Gastroesophageal sphincter (tissue), 4 donors: ENCODE measurements at places on chromosomes 16 and 17.
A peak's percentile ranks its signal among the peaks of the same experiment; 100 is the strongest.

- no peak for ATAC-seq
Measured at GRCh38 chr17:3777366-3778120, 23.4 kb downstream of the ITGAE start.

DNA sequence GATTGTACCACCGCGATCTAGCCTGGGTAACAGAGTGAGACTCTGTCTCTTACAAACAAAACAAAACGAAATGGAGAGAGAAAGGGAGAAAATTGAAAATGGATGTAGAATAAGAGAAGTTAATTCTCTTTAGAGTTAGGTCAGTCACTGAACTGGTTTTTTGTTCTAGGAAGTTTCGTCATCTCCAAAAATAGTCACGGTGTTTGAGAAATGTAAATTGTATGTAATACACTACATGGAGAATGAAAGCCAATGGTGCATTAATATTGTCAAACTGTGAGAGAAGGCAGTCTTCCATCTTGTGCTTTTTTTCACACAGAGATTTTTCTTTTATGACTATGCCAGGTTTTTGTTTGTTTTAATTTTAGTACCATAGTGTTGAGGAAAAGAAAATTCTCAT, 145.9 kb downstream of the BCAS3 start:
- ATAC-seq, result no peak

GRCh38 chr17:77572065-77572601, 386.4 kb upstream of the TNRC6C start:
- no peak for ATAC-seq

- peak; percentile 80 for ATAC-seq
Measured at GRCh38 chr17:79993390-79994227, 42.1 kb downstream of the TBC1D16 start.

GRCh38 chr16:81435103-81435502, 9.5 kb upstream of the CMIP start:
- no peak for ATAC-seq

DNA sequence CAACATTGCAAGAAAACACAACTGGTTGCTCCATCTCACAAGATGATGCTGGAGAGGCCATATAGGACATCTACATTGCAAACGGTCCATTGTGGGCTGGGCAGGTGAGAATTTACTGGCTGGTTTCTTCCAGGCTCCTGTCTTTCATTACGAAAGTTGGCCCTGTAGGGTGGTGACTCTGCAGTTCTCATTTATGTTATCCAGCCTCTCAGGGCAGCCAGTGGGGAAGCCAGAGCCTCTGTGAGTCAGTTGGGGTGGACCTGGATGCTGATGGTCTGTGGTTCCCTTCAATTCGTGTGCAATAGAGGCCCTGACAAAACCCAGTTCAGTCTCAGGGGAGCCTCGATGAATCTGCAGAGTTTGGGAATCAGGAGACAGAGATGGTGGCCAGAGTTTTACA, 341.0 kb upstream of the CCL2 start:
- no peak for ATAC-seq

- no peak for ATAC-seq
Measured at GRCh38 chr17:56292010-56292409, 138.7 kb downstream of the ANKFN1 start.

DNA sequence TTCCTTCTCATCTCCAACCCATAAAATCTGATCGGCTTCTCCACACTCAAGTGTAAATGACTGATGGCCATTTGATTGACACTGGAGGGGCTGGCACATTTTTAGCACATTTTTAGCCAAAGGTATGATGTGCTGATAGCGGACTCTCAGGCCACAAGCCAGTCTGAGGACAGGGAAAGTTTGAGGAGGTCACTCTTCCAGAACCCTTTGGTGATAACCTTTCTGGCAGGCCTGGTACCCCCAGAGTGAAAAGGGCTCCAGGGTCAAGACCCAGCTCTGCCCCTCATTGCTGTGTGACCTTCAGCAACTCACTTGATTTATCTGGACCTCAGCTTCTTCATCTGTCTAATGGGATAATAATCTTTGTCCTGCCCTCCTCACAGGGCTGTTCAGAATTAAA, 1.7 kb upstream of the NLRC5 start:
- no peak for ATAC-seq

- ATAC-seq, result peak; percentile 23
Measured at GRCh38 chr17:51152766-51153209, 571 bp upstream of the NME1 start.

GRCh38 chr16:84180519-84181140, 6.2 kb downstream of the TAF1C start:
- no peak for ATAC-seq

DNA sequence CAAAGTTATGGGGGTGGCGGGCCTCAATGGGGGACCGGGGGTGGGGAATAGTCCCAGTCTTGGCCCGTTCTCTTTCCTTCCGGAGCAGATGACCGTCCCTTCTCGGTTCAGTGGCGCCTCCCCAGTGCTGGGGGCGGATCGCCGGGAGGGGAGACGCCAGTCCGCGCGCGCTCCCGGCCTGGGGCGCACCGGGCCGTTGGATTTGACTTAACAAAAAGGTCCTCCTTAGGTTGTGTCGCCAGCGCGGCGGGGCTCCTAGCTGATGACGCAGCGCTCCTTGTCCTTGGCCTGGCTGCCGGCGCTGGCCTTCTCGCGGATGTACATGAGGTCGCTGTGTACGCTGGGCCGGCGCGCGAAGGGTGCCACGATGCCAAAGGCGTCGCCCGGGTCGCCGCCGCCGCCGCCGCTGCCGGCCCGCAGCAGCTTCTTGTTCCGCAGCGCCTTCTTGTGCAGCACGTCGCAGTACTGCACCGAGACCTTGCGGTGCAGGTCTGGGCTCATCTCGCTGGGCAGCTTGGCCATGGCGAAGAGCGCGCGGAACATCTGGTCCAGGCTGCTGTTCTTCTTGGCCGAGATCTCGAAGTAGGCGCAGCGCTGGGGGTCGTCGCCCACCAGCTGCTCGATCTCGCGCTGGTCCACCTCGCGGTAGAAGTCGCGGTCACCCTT, 1.2 kb downstream of the RASD1 start:
- ATAC-seq, result no peak

GRCh38 chr16:74923766-74924460, 61.0 kb downstream of the WDR59 start:
- no peak for ATAC-seq

GRCh38 chr17:15436473-15437302, 30.7 kb downstream of the CDRT4 start:
- peak; percentile 58 for ATAC-seq

DNA sequence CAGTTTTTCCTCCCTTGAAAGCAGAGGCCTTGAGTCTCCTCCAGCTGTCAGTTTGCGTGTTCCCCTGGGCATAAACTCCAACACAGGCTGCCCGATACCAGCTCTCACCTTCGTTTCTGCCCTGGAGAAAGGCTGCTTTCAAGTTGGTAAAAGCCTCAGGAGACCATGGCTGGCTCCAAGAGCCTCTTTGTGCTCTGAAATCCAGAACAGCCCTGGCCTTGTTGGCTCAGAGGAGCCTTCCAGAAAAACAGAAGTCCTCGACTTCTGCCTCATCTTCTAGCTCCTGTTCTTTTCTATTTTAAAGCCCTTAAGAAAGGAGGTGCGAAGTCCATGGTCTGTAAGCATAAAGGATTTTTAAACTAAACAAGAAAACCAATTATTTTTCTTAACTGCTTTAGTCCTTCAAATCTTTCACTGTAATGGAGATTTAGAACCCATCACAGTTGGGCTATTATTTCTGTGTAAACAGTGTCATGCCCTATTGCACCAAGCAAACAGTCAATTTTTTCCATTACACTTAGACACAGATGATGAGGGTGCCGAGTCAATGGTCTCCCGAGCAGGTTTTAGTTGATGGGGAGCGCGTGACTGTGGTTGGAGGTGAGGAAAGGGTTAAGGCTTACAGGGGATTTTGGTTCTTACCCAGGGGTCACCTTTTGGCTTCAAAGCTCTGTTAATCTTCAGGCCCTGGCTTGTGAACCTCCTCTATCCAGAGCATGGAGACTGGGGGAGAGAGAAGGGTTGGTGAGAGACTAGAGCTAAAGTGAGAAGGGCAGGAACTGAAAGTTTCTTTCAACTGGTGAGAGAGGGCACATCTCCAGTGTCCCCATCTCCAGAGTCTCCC, 212.8 kb downstream of the MSI2 start:
- ATAC-seq, result no peak

GRCh38 chr17:16381496-16381820, 567 bp downstream of the UBB start:
- no peak for ATAC-seq

DNA sequence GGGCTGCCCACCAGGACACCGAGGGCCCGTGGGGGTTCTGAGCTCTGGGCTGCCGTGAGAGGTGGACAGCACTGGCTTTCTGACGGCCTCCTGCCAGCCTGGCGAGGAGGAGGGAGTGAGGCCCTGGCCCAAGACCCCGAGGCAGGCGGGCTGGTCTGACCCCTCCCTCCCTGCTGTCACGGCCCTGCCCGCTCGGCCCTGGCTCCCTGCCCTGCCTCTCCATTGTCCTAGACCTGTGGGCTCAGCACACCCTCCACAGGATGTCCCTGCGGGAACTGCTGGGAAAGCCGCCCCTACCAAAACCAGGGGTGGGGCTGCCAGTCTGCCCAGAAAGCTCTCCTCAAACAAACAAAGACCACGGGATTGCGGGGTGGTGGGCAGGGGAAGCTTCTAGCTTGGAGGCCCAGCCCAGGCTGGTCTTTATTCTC, 20.7 kb downstream of the SPNS2 start:
- ATAC-seq, result peak; percentile 62

DNA sequence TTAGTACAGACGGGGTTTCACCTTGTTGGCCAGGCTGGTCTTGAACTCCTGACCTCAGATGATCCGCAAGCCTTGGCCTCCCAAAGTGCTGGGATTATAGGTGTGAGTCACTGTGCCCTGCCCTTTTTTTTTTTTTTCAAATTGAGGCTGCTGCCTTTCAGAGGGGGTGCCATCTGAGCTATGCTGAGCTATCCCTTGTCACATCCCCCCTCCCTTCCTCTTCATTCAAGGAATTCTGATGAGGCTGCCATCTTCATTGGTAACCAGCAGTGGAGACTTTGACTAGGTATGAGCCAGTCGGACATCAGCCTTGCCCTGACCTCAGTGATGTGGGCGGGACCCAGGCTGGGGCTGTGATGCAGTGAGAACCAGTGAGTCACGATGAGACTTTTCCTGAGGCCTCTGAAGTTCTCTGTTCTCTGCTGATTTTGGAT, 24.4 kb upstream of the GPT2 start:
- ATAC-seq, result no peak

DNA sequence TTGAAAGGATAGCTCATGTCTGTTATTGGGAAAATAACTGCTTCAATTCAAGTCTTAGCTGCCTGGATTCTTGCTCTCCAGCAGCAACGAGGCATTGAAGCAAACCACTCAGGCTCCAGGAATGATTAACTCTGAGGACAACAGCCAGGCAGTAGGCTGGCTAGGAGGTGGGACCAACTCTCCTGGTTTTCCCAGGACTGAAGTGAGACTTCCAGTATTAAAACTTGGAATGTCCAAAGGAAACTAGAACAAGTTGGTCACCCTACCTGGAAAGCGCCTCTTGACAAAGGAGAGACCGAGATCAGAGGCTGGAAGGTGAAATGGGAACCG, 100.7 kb downstream of the SALL1 start:
- no peak for ATAC-seq

- peak; percentile 74 for ATAC-seq
Measured at GRCh38 chr17:42979511-42980273, at the start of gene PTGES3L. PTGES3L (minus strand) TSS chr17:42980080; CDS start chr17:42980053, 27 bp downstream.

GRCh38 chr16:87207509-87207908, 109.7 kb downstream of the C16orf95 start:
- peak; percentile 83 for ATAC-seq

GRCh38 chr17:1055751-1056645, 59.1 kb downstream of the TIMM22 start:
- ATAC-seq, result peak; percentile 78

- no peak for ATAC-seq
Measured at GRCh38 chr16:67208154-67208896, 9.4 kb downstream of the ELMO3 start.

DNA sequence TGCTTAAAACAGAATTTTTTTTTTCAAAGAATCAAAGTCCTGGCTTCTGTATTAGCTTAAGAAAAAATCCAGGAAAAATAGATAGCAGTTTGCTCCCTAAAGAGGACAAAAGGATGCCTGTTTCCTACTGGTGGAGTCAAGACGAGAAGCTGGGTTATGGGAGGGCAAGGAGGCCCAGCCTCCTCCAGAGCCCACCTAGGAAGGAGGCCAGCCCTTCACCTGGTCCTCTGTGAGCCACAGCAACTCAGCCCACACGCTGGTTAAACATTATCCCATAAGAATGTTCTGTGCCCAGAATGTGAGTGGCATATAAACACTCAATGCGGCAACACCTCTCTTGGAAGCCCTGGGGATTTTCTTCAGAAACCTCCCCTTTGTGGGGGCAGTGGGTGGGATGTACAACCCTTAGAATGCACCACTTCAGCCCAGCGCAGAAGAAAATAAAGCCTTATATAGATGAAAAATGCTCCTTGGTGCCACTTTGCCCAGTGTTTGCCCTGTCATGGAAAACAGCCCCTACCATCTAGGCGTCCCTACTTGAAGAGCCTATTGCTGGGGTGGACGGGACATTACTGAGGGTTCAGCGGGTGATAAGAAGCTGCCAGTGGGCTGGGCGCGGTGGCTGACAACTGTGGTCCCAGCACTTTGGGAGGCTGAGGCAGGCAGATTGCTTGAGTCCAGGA, 48.0 kb downstream of the TEKT5 start:
- ATAC-seq, result no peak

DNA sequence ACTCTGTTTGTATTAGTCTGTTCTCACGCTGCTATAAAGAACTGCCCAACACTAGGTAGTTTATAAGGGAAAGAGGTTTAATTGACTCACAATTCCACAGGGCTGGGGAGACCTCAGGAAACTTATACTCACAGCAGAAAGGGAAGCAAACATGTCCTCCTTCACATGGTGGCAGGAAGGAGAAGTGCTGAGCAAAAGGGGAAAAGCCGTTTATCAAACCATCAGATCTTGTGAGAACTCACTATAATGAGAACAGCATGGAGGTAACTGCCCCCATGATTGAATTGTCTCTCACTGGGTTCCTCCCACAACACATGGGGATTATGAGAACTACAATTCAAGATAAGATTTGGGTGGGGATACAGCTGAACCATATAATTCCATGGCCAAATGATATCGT, 30.9 kb downstream of the ABCC1 start:
- no peak for ATAC-seq

- no peak for ATAC-seq
Measured at GRCh38 chr17:62802561-62803205, 5.4 kb downstream of the MARCHF10 start.

- ATAC-seq, result peak; percentile 66
Measured at GRCh38 chr17:16013943-16014407, 14.4 kb downstream of the TTC19 start.

GRCh38 chr16:70653406-70653805, 7.0 kb downstream of the IL34 start:
- ATAC-seq, result no peak

- no peak for ATAC-seq
Measured at GRCh38 chr16:12917653-12918052, 16.3 kb downstream of the SHISA9 start.

GRCh38 chr16:88983165-88983564, 6.2 kb upstream of the CBFA2T3 start:
- no peak for ATAC-seq

- ATAC-seq, result peak; percentile 79
Measured at GRCh38 chr17:32319548-32319905, 22.4 kb downstream of the C17orf75 start.

GRCh38 chr17:31417051-31417792, 25.7 kb downstream of the RAB11FIP4 start:
- ATAC-seq, result no peak
